ENCODE measurements at places on chromosomes 3 and 15. TPM values are rescaled to one million over a fixed set of nuclear protein-coding genes. Genes with fewer than 3 reads are reported as not detected.

The ACP3 gene
- not detected for total RNA-seq

The SLC49A4 gene
- 3.9 TPM for total RNA-seq

The SLC15A2 gene
- total RNA-seq = 4.0 TPM

The OR5K2 gene
- not detected for total RNA-seq

The SLC38A3 gene
- not detected for total RNA-seq

The GOLGA6L4 gene
- total RNA-seq = 1.1 TPM

The ZNF592 gene
- 36.4 TPM for total RNA-seq

The ACOX2 gene
- total RNA-seq = not detected

The NLGN1 gene
- not detected for total RNA-seq

The GCHFR gene
- 47.9 TPM for total RNA-seq

The EIF5A2 gene
- total RNA-seq = 9.3 TPM

The SNAP23 gene
- total RNA-seq = 56.8 TPM

The MCF2L2 gene
- total RNA-seq = 1.6 TPM

The ALDH1A3 gene
- not detected for total RNA-seq

The UROC1 gene
- not detected for total RNA-seq

The IL17RE gene
- 0.45 TPM for total RNA-seq

The ADGRG7 gene
- not detected for total RNA-seq

The SYNPR gene
- total RNA-seq = not detected

The TMCO5A gene
- total RNA-seq = not detected

The LRRC15 gene
- total RNA-seq = not detected

The ST6GAL1 gene
- total RNA-seq = 153 TPM

The GSK3B gene
- total RNA-seq = 41.5 TPM

The SNRPA1 gene
- total RNA-seq = 95.5 TPM

The VGLL3 gene
- not detected for total RNA-seq

The ACSBG1 gene
- total RNA-seq = not detected

The LXN gene
- 8.1 TPM for total RNA-seq

The TICRR gene
- total RNA-seq = 17.3 TPM

The EPB42 gene
- total RNA-seq = not detected

The PLIN1 gene
- not detected for total RNA-seq

The CD200R1 gene
- 7.7 TPM for total RNA-seq

The WNT7A gene
- 0.55 TPM for total RNA-seq

The COL8A1 gene
- total RNA-seq = 0.22 TPM

The WDR48 gene
- total RNA-seq = 37.0 TPM

The MAP1A gene
- 6.4 TPM for total RNA-seq

The HYKK gene
- 3.8 TPM for total RNA-seq

The DUSP7 gene
- 43.2 TPM for total RNA-seq

The AADACL2 gene
- not detected for total RNA-seq

The ADAMTS7 gene
- not detected for total RNA-seq

The QARS1 gene
- 340 TPM for total RNA-seq

The MRPL46 gene
- total RNA-seq = 20.2 TPM

The IL17RD gene
- total RNA-seq = not detected

The SLCO2A1 gene
- total RNA-seq = not detected

The KLHL25 gene
- 6.4 TPM for total RNA-seq

The PROS1 gene
- 0.17 TPM for total RNA-seq
